ENCODE measurements at places on chromosomes 13 and 19.

DNA sequence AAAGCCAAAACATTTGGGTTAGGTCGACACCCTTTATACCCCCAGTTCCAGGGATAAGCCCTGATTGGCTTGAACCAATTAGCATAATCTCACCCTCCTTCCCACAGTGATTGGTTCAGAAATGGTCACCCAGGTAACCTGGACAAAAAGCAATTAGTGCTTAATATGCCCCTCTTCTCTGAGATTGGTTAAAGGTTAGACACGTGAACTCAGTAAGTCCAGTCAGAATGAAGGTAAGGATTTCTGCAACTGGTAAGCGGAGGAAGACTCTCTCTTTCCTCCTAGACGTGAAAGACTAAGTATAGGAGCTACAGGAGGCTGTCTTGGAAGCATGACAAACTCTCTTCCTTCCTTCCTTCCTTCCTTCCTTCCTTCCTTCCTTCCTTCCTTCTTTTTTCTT is 1.3 kb upstream of the PNMA8C start:
- no peak for DNase-seq

- peak; percentile 51 for DNase-seq
Observed at GRCh38 chr19:18591735-18592385, 3.3 kb downstream of the REX1BD start.

- DNase-seq = no peak
Observed at GRCh38 chr19:45814166-45814780, 835 bp downstream of the RSPH6A start.

- peak; percentile 46 for DNase-seq
Observed at GRCh38 chr19:46080561-46080960, 39.8 kb upstream of the IGFL4 start.

DNA sequence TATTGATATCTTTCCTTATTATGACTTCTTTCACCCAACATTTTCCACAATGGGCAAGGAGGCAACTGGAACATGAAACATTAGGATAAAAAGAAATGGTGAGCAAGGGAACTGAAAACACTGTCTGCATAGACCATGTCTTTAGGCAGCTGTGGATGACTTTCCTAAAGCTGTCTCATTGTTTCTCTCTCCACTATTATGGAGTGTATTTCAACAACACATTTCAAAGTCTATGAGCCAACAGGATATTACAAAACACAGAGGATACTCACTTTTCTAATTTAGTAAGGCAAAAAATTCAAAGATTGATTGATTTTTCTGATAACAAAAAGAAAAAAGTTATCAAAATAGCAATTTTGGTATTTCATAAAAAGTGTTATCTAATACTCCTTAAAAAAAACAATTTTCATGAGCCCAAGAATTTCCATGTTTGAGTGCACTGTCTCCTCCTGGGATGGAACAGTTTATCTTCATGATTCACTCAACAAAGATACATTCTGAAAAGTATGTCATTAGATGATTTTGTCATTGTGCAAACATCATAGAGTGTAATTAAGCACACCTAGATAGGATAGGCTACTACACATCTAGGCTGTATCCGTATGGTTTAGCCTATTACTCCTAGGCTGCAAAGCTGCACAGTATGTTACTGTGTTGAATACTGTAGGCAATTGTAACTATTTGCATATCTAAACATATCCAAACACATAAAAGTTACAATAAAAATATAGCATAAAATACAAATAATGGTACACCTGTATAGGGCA is 1568.4 kb downstream of the SLITRK5 start:
- DNase-seq = no peak

DNA sequence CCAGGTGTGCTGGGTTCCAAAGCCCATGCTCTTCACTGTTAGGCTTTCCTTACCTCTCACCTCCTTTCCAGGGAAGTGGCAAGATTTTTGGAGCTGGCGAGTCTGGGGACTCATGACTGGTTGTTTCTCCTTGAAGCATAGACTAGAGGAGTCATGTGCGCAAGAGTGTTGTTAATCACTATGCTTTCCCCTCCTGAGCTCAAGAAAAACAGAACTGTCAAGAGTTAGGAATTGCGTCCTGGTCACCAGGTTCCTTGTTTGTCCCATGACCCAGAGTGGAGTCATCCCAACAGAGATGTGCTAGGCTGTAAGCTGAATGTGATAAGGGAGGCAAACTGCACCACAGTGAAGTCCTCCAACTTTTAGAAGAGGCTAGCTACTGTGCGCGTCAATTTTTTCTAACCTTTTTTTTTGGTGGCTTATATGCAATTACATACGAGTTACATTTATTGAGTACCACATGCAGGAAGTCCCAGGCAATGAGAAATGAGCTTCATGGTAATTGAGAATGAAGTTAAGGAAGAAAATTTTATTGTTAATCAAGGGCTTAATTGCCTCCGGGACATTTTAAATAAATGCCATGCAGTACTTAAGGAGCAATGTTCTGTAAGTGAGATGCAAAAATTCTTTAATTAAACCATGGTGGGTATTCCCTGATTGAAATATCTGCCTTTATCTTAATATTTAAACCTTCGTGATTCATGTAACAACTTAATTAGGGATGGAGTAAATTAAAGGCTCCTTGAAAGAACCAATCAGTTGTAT is 233.9 kb downstream of the ZIC5 start:
- DNase-seq = no peak

DNA sequence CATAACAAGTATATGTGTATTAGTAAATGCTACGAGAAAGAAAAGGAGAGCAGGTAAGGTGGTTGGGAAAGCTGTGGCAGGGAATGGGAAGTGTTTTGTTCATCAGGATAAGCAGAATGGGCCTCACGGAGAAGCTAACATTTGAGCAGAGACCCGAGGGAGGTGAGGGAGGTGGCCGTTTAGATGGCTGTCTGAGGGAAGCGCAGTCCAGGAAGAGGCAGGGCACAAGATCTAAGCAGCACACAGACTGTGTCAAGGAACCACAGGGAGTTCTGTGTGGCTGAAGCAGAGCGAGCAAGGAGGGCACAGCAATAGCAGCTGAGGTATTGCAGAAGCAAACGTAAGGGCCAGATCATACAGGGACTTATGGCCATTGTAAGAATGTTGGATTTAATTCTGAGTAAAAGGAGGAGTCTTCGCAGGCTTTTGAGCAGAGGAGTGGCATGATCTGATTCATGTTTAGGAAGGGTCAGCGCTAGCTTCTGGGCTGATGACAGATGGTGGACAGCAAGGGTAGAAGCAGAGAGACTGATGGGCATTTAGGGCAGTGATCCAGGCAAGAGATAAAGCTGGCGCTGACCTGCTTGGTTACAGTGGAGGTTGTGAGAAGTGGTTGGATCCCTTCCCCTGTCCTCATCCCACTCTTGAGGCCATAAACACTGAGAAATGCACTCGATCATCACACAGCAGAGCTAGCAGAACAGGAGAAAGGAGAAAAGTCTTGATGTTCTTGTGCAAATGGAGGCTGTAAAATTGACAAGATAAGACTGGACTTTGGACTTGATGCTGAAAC is 199.9 kb downstream of the LACC1 start:
- DNase-seq = no peak

DNA sequence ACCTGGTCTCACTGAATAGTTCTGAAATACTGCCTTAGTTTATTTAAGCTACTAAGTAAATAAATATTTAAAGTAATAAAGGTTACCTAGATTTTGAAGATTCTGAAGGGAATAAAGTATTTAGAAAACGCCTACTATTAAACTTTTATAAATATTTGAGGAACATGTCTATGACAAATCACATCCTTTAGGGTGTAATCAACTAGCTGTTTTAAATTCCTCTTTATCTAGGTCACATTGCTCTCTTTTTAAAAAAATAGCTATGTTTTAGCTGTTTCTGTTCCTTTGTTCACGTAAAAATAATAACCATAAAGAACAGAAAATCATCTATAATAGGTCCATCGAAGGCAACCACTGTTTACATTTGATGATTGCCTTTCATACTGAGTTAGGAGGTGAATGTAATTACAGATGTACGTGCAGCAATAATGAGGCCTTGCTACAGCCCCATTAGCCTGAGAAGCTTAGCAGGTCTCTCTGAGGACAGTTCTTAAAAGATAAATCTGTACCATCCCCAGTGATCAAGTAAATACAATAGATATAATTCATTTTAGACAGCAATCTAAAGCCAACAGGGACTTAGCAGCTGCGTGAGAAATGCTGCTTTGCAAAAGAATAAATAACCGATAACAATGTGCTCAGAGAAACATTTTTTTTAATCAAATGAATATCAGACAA is 449.5 kb downstream of the LIG4 start:
- DNase-seq = no peak

DNA sequence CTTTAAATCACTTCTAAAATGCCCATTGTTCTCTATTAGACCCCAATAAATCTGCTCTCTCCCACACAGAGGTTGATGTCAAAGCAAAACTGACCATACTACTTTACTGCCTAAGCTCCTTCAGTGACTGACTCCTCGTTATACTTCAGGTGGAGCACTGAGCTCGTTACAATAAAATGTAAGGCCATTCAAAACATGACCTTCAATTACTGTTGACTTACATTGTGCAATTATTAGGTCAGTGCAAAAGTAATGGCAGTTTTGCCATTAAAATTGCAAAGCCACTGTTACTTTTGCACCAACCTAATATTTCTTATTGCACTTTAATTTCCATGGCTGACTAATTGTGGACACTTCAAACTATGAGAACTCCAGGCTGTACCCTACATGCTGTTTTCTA is 314.9 kb downstream of the MZT1 start:
- DNase-seq = no peak

DNA sequence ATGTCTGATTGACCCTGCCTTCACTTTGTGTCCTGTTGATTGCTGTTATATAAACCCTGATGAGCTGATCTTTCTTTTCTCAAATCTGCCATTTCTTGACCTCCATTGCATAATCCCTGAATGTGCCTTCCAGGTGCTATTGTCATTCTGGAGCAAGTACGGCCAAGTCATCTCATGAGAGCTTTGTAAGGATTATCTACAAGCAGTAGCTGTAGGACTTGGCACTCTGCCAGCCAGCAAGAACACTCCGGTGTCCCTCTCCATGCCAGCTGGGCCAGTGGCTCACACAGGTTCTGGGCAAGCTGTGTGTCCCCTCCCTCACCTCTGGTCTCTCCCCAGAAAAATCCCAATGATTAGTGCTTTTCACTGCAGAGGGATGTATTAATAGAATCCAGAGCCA is 348.1 kb downstream of the FOXO1 start:
- DNase-seq = no peak

DNA sequence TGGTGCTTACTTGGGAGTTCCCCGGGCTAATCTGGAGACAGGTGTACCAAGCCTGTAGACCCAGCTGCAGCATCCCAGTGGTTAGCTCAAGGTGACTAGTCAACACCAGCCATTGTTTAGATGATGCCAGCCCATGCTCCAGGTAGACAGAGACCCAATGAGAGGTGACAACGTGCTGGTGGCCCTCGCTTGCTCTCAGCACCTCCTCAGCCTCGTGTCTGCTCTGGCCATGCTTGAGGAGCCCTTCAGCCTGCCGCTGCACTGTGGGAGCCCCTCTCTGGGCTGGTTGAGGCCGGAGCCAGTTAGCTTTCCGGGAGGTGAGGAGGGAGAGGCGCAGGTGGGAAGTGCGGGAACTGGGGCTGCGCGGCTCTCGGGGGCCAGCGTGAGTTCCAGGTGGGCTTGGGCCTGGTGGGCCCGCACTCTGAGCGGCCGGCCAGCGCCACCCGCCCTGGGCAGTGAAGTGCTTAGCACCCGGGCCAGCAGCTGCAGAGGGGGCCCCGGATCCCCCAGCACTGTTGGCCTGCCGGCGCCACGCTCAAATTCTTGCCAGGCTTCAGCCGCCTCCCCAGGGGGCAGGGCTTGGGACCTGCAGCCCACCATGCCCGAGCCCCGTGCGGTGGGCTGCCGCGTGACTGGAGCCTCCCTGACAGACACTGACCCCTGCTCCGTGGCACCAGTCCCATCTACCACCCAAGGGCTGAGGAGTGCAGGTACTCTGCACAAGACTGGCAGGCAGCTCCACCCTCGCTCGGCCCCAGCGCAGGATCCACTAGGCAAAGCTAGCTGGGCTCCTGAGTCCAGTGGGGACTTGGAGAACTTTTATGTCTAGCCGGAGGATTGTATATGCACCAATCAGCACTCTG is 85.9 kb upstream of the VSTM2B start:
- DNase-seq = no peak

DNA sequence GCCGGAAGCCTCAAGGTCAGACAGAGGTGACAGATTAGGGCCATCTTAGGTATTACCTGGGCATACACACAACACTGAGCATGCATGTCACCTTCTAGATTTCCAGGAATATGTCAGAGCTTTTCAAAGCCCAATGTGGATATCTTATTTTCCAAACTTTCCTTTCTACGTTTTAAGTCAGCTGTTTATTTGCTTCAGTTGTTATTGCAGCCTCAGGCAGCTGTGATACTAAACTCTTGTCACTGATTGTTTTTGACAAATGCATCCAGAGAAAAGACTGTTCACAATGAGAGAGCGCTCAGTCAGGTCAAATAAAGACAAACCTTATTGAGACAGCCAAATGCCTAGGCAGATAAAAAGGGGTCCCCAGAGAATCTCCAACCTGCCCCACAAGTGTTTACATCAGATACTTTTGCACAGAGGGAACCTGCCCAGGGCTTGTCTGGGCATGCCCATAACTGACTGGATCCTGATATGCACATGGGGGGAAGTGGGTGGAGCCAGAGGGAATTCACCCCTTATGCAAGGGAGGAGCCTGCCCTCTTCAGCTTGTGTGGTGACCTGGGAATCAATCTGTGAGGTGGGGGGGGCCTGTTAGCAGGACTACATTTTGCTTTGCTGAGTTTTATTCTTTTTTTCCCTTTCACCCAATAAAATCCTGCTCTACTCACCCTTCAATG is 28.5 kb downstream of the MED4 start:
- DNase-seq = peak; percentile 25

- no peak for DNase-seq
Observed at GRCh38 chr13:97710797-97711196, 242.7 kb upstream of the IPO5 start.

DNA sequence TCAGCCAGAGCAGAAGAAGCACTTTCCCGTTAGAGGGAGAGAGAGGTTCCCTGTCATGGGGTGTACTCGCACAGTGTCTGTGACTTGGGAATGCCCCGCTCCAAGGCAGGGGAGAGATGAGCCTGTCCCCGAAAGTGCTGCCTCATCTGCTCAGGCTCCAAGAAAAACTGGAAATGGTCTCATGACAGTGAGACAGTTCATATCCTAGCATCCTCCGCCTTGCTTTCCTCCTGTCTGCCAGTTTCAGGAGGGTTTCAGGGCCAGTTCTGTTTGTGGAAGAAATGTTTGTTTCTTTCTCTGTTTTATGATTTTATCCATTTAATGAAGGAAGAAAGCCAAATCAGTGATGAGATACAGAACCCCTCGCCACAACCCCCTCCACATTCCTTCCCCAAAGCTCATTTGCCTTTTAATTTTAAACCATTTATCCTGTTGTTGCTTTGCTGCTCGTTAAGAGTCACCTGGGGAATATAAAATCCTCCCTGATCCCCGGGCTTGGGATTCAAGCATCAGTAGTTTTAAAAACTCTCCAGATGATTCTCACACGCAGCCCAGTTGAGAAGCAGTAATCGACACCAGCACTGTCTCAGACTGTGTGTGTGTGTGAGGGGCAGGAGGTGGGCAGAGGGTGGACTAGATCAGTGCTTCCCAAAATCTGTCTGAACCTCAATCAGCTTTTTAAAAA is 144.6 kb upstream of the UBL3 start:
- DNase-seq = peak; percentile 55

- DNase-seq = peak; percentile 68
Observed at GRCh38 chr19:43780706-43781525, at the start of gene KCNN4. KCNN4 (minus strand) TSS chr19:43780973; CDS start chr19:43780861, 112 bp downstream.

GRCh38 chr19:3563709-3564524 is 6.5 kb upstream of the MFSD12 start:
- no peak for DNase-seq

Measured in foreskin fibroblast (primary cell).